Stimulated activated CD4-positive, alpha-beta T cell treated with anti-CD3 and anti-CD28 coated beads, Interleukin-4, amount 100 ng/mL, for 48 hours (primary cell): ENCODE measurements at places on chromosomes 2 and 18.

GRCh38 chr2:48132271-48132625, 225.9 kb upstream of the FBXO11 start:
- DNase-seq, result no peak

- DNase-seq, result no peak
These were observed 419.3 kb upstream of the ACVR2A start for GRCh38 chr2:147425437-147426029.

- no peak for DNase-seq
These were observed 9.9 kb upstream of the GAREM1 start for GRCh38 chr18:32480581-32480980.

- no peak for DNase-seq
These were observed 135.2 kb upstream of the NFATC1 start for GRCh38 chr18:79260510-79260909.

GRCh38 chr18:45916302-45916701, 50.8 kb downstream of the EPG5 start:
- DNase-seq, result no peak

DNA sequence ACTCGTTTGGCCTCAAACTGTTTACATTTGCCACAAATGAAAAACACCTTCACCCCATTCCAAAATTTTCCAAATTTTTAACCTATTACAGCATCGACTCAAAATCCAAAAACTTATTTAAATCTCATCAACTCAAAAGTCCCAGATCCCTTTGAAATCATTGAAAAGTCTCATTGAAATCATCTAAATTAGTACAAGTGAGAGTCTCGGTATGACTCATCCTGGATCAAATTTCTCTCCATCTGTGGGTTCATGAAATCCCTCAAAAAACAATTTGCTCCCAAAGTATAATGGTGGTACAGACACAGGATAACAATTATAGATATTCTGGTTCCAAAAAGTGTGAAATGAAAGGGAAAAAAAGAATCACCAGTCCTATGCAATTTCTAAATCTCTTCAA, 65.1 kb downstream of the LRP1B start:
- no peak for DNase-seq

DNA sequence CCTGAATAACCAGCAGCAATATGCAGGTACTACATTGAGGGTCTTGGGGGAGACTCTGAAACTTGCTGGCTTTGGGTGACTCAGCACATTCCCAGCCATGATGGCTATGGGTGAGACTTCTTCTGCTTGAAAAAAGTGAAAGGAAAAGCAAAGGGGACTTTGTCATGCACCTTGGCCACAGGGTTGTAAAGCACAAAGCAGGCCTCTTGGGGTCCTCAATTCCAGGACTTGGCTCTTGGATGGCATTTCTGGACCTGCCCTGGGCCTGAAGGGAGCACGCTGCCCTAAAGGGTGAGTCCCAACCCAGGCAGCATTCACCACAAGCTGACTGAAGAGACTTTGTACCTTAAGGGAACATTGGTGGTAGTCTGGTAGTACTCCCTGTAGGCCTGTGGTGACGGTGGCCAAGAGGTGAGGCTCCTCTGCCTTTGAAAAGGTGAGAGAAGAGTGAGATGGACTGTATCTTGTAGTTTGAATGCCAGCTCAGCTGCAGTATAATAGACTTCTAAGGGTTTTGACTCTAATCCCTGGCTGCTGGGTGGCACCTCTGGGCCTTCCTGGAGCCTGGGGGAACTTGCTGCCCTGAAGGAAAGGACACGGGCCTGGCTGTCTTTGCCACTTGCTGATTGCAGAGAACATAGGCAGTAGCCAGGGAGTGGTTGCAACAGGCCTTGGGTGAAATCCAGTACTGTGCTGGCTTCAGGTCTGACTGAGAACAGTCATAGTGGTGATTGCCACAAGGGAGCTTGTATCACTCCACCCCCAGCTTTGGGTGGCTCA, 36.5 kb upstream of the CYTIP start:
- peak; percentile 56 for DNase-seq

GRCh38 chr2:134869946-134870736, 31.7 kb downstream of the ACMSD start:
- no peak for DNase-seq

DNA sequence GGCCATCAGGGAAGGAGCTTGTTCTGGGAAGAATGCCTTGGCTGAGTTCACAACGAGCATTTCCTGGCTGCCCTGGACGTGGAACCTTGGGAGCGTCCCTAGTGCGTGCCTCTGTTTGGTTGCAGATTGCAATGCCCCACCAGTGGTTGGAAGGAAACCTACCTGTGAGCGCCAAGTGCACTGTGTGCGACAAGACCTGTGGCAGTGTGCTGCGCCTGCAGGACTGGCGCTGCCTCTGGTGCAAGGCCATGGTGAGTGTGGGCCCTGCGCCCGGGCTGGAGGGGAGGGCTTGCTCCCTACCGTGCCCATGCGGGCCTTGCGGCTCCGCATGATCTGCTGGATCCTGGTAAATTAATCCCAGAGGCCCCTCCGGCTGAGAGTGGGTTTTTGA, 81.9 kb downstream of the DGKD start:
- no peak for DNase-seq

DNA sequence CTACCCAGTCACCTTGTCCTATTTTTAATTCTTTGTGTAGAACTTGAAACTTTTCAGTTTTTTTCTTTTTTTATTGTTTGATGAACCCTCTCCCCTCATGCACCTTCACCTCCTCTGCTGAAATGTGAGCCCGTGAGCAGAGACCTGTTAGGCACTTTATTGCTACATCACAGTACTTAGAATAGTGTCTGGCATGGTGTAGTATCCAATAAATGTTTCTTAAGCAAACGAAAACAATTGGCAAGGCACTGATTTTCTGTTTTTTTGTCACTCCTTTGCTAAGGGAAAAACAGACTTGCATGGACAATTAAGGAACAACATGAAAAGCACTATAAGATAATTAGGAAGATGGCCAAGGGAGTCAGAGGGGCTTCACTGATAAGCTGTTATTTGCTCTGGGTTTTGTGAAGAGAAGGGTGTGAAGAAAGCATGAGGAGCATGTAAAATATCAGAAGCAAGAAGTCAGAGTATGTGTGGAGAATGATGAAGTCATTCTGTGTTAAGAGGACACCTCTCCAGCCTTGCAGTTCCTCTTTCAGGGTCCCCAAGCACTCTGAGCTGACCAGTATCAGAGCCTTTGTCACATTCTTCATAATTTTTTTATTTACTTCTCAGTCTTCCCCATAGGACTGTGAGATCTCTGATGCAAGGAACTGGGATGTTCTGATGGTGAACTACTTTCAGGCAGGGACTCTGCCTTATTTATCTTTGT, 99.7 kb upstream of the CAVIN2 start:
- no peak for DNase-seq

DNA sequence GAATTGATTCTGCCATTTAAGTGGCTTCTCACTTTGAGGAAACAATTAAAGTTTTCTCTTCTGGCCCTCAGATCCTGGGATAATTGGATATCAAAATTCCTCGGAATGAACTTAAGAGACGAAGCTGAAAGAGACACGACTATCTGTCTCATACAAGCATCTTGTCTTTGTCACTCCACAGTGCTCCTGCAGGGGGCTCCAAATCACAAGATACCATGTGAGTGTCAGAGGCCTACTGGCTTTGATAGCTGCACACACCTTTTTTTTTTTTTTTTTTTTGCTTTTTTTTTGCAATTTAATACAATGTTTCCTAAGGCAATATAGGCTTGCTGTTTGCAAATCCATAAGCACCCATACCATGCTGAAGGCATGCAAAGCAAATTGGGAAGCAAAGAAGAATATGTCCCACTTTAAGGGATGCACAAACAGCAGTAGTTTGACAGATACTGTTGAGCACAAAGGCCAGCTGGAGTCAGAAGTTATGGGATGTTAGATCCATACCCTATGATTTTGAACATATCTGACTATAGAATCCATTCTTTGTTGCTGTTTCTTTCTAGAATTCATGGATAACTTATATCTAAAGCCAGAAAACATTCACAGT, 109.0 kb upstream of the CBLN2 start:
- peak; percentile 30 for DNase-seq

DNA sequence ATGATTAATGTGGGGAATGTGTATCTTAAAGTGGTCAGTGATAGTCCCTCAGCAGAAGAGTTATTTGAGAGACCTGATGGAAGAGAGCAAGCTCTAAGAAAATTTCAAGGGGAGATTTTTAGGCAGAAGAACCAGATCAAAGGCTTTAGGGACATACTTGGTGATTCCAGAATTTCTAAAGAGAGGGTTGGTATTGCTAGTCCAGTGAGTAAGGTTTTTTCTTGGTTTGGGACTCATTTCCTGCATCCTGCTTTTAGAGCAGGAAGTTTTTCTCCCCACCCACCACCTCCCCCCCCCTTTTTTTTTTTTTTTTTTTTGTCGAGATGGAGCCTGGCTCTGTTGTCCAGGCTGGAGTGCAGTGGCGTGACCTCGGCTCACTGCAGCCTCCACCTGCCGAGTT, 42.7 kb upstream of the DYSF start:
- no peak for DNase-seq

- no peak for DNase-seq
These were observed 158.6 kb upstream of the RAB6C start for GRCh38 chr2:129820908-129821307.

GRCh38 chr2:196635156-196635555, 4.4 kb upstream of the CCDC150 start:
- no peak for DNase-seq

DNA sequence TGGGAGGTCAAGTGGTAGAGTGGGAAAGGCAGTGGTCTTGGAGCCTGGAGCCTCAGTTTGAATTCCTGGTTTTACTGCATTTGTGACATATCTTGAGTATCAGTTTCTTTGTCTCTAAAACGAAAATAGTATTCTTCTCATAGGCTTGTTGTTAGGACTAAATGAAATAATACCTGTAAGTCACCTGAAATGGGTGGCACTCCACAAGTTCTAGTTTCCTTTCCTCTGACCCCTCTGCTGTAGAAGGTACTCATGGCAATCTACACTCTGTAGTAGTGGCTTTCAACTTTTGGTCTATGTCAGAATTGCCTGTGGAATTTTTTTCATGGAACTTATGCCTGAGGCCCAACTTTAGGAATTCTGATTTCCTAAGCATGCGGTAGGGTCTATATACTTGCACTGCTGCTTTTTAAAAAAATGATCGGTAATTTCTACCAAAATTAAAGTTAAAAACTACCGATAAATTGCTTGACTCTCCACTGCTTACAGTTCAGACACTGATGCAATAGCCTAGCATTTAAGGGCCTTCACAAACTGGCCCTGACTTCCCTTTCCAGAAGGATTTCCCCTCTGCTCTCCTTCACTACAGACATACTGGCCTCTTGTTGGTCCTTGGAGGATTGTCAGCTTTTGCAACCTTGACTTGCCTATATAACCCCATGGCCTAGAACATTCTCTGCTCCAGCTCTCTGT, 47.2 kb downstream of the PLEK start:
- DNase-seq, result no peak

DNA sequence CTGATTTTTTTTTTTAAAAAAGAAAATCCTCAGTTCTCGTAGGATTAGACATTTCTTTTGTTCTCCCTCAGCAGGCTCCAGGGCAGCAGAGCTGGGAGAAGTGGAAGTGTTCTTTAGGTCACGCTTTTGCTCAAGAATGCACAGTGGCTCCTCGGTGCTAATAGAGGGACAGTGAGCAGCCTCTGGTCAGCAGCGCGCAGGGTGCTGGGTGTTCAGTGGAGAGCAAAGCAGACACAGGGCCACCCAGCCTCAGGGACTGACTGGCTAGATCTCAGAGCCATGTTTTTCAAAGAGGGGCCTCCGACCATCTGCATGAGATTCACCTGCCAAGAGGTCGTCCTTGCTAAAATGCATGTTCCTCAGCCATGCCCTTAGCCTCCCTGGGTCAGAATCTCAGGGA, 218.8 kb downstream of the HAUS1 start:
- no peak for DNase-seq

GRCh38 chr2:61074100-61074499, 8.4 kb downstream of the SANBR start:
- no peak for DNase-seq

DNA sequence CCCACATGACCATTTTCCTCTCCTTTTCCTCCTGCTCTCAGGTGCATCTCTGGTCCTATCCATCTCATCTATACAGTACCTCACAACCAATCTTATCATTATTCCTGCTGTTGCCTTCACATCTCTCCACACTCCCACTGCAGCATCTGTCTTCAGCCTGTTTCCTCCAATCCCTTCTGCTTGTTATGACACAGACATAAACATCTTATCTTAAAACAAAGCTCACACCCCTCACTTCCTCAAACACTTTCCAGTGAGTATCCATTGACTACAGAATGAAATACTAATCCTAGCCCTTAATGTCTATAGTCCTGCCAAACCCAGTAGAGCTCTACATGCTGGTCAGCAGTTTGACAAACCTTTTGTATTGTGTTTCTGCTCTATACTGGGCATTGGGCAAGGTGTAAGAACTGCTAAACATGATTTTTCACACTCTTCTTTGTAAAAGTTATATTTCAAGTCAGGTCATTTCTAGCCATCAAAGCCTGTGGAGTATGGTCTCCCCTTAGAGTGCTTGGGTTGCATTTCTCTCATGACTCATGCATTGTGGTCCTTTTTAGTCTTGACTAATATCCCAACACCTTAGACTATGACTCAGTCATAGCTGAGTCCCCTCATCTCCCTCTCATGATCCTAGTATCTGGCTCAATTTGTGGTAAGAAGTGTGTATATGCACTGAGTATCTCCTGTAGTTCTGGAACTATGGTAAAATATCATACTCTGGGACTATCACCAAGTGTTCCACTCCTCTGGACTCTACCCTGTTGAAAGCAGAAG, 187.0 kb downstream of the CYRIA start:
- DNase-seq, result no peak

- DNase-seq, result no peak
These were observed 312.1 kb downstream of the TMX3 start for GRCh38 chr18:68402784-68403183.

GRCh38 chr18:13328213-13328612, 109.7 kb downstream of the LDLRAD4 start:
- no peak for DNase-seq

- no peak for DNase-seq
These were observed 536 bp downstream of the PDE1A start for GRCh38 chr2:182426082-182426917.

DNA sequence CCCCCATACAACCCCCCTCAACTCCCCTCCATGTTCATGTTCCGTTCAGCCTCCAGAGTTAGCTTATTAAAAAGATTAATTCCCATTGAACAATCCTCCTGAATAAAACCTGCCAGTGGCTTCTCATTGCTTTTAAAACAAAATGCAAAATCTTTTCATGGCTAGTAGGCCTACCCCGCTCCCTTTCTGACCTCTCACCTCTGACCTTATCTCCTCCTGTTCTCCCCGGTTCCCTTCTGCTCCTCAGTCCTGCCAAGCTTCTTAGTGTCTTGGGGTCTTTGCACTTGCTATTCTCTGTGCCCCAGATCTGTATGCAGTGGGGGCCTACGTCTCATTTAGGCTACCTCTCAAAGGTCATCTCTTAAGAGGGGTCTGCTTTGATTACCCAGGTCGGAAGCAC, 64.3 kb downstream of the RHOB start:
- DNase-seq, result no peak

GRCh38 chr2:203360833-203361430, 32.7 kb downstream of the ABI2 start:
- DNase-seq, result no peak

GRCh38 chr18:78145096-78145495, 834.5 kb upstream of the SALL3 start:
- no peak for DNase-seq

- no peak for DNase-seq
These were observed 42.6 kb downstream of the GALNT1 start for GRCh38 chr18:35624146-35624545.
